ENCODE measurements at places on chromosomes 13 and 19.

DNA sequence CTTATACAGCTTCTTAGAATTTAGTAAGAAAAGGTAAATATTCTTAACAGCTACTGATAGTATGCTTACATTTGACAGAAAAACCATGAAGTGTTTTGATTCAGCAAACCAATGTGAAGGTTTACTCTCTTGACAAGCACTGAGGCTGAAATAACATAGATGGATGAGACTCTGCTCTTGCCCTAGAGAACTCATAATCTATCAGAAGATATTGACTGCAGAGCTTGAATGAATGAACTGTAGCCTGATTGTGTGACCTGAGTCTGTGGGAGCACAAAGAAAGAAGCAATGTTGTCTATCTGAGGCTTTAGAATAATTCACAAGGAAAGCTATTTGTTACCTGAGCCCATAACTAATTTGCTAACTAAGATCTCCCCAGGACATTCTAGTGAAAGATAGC lies 1235.3 kb downstream of the OLFM4 start:
- no peak for DNase-seq

GRCh38 chr19:54462047-54462654 lies 1.4 kb downstream of the LENG9 start:
- DNase-seq, result no peak

DNA sequence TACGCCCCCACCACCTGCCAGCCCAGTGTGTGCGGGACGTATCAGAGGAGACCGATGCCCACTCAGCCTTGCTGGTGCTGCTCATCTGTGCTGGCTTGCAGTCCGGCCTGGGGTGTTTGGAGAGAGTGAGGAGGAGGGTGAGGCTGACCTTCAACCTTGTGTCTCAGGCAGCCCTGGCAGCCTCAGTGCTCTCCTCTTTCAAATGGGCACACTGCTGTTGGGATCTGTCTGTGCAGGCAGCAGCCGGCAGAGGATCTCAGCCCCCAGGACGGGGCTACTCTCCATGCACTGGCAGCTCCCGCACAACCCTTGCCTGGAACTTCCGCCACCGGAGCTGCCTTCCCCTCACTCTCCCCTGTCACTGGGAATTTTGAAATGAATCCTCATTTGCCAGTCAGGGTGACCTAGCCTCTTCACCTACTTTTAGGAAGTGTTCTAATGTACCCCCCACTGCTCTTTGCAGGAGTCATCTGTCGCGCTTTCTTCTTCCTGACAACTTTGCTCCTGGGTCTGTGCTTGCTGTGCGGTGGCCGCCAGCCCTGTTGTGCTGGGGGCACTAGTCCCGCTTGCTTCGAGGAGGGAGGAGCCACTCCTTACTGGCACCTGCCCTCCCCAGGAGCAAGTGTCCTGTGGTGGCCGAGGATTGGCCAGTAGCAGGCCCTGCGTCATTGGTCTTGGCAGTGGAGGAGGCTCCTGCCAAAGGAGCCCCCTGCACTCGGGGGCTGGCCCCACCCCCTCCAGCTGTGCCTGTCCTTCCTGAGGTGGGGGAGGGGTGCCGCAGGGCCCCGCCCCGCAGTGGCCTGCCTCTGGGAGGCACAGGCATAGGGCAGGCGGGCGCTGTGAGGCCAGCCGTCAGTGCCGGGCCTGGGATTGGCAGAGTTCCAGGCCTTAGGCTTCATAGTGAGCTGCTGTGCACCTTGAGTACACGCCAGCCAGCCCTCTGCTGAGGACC lies 53.4 kb downstream of the TSSK6 start:
- no peak for DNase-seq

DNA sequence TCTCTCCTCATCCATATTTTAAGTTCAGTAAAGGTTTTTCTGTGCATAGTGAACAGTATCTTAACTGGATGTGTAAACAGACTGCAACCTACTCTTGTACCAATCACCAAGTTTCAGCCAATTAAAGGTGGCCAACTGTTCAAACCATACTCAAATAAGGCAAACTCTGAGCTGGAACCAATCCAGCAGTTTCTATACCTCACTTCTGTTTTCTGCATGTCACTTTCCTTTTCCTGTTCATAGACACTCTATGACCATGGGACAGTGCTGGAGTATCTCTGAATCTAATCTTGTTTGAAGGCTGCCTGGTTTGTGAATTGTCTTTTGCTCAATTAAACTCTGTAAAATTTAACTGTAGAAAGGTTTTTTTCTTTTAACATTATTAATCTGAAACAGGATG lies 470.3 kb upstream of the SLITRK6 start:
- DNase-seq, result no peak

Data from stimulated activated CD8-positive, alpha-beta memory T cell treated with anti-CD3 and anti-CD28 coated beads, Interleukin-7, amount 100 ng/mL, for 1 hour (primary cell).